ENCODE measurements at places on chromosomes 2 and 18.

GRCh38 chr2:119746836-119747686 lies 12.7 kb upstream of the PTPN4 start:
- DNase-seq, result no peak

DNA sequence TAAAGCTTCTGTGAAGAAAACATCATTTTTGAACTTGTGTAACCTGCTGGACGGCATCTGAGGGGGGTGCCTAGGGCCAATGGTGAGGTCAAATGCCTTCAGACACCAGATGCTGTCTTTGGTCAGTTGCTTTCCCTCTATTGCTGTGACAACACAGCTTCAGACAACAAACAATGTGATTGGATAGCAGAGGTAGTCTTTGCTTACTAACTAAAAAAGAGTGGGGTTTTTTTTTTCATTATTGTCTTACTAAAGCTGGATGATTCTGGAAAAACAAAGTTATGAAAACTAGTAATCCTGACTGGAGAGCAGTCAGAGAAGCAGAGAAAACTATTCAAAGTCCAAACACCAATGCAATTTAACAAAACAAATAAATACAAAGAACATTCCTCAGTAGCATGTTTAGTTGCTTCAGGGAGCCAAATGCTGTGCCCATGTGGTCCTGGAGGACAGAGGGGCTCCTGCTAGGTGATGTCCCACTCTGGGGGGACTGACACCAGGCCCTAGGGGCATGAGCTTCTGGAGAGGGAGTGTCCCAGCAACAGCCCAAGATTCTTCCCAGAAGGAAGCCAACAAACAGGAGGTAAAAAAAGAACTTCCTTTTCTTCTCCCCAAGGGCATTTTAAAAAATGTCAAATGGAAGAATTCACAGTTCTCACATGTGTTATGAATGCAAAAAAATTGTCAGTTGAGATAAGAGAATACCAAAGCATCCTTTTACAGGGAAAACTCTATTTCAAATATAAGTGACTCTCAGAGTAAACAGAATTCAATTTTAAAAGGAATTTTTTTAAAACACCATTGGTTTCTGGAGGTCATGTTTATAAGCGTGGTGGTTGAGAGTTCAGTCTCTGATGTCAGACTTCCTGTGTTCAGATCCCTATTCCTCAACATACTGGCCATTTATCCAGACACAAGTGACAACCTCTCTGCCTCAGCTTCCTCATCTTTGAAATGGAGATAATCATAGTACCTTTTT lies 181.1 kb upstream of the PGAP1 start:
- DNase-seq, result no peak

DNA sequence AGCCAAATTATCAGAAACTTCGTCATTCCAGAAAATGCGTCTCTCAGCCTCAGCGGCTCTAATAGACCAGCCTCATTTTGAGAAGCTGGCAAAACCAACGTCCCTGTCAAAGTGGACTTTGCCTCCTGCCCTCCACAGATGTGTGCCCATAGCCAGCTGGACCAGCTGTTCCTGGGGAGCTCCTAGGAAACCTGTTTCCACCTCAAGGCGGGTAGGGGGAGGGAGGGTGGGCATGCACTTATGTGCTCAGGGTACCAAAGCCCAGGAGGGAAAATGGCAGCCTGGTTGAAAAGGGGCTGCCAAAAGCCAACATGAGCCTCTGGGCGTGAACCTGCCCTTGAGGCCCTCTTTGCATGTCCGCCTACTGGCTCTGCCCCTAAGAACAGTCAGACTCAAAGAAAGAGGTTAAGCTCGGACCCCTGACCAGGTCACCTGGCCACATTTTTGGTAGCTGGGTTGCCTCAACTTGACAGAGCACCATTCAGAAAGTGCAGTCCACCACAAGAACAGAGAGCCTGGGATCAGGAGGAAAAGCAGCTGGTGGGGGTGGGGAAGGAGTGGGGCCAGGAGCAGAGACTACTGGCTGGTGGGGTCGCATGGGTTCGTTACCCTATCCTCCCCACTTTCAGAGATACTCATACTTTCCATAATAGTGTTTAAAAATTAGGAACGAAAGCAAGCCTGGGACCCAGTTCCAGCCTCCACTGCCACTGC lies 3.5 kb downstream of the PER2 start:
- no peak for DNase-seq

DNA sequence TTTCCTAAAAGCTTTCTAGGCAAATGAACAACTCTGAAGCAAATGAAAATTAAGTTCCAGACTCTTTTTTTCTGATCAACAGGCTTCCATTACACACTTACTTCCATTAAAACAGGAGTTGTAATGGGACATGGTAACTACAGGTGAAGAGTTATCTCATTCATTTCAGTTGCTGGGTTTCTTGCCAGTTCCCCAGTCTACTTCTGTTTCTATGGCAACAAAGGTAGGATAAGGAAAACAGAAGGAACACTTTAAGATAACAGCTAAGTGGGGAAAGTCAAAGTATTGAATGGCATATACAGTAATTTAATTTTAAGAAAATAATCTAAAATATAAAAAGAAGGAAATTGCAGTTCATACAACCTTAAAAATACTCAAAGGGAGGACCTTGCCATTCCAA lies 25.1 kb downstream of the BAZ2B start:
- DNase-seq, result no peak

DNA sequence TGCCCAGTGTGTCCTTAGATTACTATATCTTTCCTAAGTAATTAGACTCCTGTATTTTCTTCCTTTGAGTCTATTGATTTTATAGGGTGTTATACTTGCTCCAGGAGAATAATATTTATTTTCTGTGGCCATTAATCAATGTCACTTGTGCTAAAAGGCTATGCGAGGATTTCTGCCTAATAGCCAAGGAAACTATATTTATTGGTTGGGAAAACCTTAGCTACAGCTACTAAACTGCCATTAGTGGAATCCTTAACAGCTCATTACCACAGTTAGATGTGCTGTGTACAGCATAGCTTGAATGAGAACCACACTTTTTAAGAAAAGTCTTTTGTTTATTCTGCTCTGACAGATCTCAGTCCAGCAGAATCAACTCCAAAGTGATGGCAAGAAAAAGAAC lies 537.3 kb downstream of the ERBB4 start:
- no peak for DNase-seq

Measured in kidney capillary endothelial cell (primary cell).